ENCODE measurements at places on chromosomes 5 and 9. TPM values are rescaled to one million over a fixed set of nuclear protein-coding genes. Genes with fewer than 3 reads are reported as not detected.

The CDKN2A gene
- 0.68 TPM for total RNA-seq

The PPP6C gene
- total RNA-seq, result 53.8 TPM

The PCDHA8 gene
- total RNA-seq, result 0.17 TPM

The BSPRY gene
- total RNA-seq, result not detected

The CDH9 gene
- not detected for total RNA-seq

The OR1J2 gene
- not detected for total RNA-seq

The CLTA gene
- total RNA-seq, result 475 TPM

The TRIM36 gene
- 20.0 TPM for total RNA-seq

The SNX30 gene
- total RNA-seq, result 13.8 TPM

The PCDHGA5 gene
- 0.50 TPM for total RNA-seq

The DCTN3 gene
- 168 TPM for total RNA-seq

The PCDHB2 gene
- total RNA-seq, result 26.2 TPM

The MUSK gene
- total RNA-seq, result not detected

The SLC6A19 gene
- not detected for total RNA-seq

The TIMD4 gene
- total RNA-seq, result not detected

The NR6A1 gene
- total RNA-seq, result 1.2 TPM

The TXNDC8 gene
- not detected for total RNA-seq

The TMEM203 gene
- 69.8 TPM for total RNA-seq

The PJA2 gene
- 33.9 TPM for total RNA-seq

The HSD17B3 gene
- not detected for total RNA-seq

The POLR3G gene
- total RNA-seq, result 17.4 TPM

The ARSI gene
- total RNA-seq, result not detected

The IL17B gene
- 0.31 TPM for total RNA-seq

The BAAT gene
- total RNA-seq, result not detected

The CD72 gene
- total RNA-seq, result 0.53 TPM

The CLK4 gene
- total RNA-seq, result 9.3 TPM

The DPM2 gene
- total RNA-seq, result 31.1 TPM

The SYK gene
- 0.99 TPM for total RNA-seq

The BASP1 gene
- 142 TPM for total RNA-seq

The ENTREP1 gene
- total RNA-seq, result 0.08 TPM

The WDR31 gene
- 0.46 TPM for total RNA-seq

The PCDHB9 gene
- total RNA-seq, result 11.9 TPM
